ENCODE measurements at places on chromosomes 3 and 15.

- DNase-seq = no peak
These were observed 80.6 kb downstream of the OXSM start for GRCh38 chr3:25870452-25870851.

DNA sequence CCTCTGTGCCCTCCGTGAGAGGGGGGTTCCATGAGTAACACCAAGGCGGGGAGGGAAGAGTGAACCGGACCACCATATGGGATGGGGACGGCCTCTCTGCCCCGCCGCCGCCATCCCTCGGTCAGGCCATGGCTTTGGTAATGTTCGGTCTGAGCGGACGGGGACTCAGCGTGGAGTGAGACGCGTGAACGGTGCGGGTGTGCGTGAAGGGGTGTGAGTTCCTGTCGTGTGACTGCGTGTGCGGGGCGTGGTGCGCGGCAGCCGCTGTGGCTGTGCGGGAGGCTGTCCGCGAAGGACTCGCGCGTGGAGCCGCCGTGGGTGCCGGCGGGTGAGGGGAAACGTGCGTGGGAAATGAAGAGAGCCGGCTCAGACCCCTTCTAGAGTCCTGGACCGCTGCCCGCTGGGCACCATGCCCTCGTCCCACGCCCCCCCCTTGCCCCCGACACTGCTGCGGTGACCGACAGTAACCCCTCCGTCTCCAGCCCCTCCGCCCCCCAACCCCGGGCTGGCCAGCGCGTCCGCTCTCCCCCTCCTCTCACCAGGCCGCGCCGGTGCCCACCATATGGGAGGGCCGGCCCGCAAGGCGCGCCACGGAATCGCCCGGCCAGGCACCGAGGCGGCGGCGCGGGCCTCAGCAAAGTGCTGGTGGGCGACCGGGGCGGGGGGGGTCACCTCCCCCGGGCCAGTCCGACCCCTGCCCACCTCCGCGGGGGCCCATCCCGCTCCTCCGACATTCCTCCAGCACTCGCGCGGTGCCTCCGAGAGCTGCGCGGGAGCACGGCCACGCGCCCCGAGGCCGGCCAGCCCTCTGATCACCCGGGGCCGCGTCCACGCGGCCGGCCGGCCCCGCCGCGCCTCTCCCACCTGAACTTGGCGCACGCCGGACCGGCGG, 589 bp downstream of the KLF15 start:
- no peak for DNase-seq

DNA sequence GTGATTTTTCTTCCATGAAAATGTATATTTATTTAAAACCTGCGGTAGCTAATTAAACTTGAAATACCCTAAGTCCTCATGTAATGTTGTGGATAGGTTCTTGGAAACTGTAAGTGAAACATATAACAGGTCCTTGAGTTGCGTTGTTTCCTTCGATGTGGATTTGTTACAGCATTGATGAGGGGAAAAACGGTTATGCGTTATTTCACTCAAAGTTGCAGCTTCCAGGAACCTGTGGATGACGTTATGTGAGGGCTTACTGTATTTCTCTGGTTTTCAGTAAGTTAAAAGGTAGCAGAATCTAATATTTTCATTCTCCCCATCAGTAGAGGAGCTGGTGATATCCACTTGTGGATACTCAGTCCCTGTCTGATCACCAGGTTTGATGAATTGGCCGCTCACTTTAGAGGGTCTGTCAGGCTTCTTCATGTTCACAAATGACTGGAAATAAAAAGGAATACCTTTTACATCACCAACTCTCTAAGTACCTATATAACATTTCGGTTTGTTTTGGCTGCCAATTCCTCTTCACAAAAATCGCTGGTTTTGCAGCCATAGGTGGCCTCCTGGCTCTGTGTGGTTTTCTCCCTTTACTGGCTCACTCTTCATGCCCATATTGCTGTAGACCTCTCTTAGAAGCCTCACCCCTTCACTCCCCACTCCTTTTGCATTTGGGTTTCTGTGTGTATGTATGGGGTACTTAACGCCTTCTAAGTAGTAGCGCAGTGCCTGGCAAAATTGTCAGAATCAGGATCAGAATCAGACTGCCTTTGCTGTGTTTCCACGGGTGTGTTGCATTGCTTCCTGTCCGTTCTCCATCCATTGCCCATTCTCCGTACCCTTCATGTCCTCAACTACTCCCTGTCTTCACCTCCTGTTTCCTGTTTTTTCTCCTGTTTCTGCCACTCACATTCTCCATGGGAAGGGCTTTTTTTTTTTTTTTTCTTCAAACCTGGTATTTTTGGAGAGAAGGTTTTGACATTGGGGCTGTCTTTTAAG, 112.6 kb downstream of the FNDC3B start:
- DNase-seq = no peak

DNA sequence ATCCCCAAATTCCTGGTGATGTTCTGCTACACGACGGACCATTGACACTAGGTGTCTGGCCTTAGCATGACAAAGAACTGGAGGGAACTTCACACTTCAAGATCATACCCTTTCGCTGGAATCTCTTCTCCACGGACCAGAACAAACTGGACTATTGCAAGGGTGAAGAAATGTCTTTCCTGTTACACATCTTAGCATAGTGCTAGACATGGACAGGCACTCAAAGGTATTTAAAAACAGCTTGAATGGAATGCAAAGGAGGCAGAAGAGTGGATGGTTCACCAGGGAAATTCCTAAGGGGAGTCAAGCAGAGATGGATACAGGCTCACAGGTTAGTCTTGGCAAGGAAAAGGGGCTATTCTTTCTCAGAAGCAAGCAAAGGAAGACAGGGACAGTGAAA, 33.5 kb upstream of the PDZRN3 start:
- DNase-seq = no peak

GRCh38 chr3:18346097-18346496, 79.0 kb downstream of the SATB1 start:
- no peak for DNase-seq

DNA sequence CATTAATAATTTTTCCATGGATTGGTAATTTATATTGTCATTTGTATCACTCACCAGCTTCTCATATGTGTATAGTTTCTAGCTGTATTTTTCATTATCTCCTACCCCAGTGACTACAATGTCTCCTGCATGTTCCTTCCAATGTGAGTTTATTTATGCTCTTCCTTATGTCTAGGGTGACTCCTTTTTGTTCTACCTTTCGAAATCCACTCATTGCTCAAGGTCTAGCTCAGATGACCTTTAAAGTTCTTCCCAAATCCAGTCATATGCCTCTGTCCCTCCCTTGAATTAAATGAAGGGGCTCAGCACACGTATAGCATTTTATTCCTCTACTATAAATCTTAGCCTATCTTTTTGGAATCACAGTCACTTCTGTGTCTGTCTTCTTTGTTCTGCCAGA, 53.0 kb downstream of the TMEM45A start:
- DNase-seq = no peak

DNA sequence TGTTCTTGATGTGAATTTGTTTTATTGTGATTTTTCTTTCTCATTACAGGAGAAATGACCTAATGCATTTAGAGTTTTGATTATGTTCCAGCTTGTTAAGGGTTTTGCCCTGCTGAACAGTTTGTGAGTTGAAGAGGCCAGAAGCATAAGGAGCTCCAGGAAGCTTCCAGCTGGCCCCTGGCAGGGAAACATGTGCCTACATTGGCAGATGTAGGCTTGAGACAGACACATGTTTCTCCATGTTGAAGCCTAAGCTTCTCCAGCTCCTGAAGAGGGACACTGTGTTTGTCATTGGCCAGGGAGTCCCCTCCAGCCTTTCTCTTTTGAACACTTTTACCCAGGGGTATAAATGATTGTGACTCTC, 88.4 kb downstream of the ASB7 start:
- DNase-seq = no peak

GRCh38 chr3:170778240-170779217, 91.5 kb downstream of the RPL22L1 start:
- no peak for DNase-seq

GRCh38 chr3:177824190-177824786, 627.0 kb upstream of the TBL1XR1 start:
- DNase-seq = no peak

DNA sequence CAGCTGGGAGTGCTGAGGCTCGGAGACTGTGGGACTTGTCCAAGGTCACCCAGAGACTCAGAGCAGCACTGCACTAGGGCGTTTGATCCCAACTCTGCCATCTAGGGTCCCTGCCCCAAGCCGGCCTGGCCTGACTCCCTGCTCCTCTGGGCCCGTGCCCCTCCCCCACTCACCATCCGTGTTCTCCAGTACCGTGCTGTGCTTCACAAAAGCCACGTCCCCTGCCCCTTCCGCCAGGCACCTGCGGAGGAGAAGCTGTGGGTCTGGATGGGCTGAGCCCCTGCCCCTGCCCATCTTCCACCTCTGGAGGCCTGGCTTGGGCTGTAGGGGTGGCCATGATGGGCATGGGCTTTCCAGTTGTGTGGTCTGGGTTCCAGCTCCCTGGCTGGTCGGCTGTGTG, 8.4 kb downstream of the MELTF start:
- DNase-seq = no peak

- no peak for DNase-seq
These were observed 35.7 kb downstream of the ZDHHC23 start for GRCh38 chr3:113983544-113983943.

GRCh38 chr15:92000709-92001108, 147.2 kb downstream of the SLCO3A1 start:
- DNase-seq = no peak

DNA sequence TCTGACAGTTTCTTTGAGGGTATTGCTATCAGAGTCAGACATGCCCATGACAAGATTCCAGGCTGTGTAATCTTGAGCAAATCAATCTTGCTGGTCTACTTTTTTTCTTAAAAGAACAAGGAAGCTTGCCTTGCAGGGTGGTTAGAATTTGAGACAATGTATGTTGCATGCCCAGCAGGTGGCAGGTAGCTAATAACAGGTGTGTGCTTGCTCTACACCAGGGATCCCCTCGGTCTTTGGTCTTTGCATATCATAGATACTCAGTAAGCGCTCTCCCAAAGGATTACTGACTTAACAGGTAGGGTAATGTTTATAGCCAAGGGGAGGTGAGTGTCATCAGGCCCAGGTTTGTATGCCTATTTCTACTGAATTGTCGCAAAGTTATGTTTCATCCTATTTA, 37.3 kb downstream of the CACNA1D start:
- DNase-seq = no peak

DNA sequence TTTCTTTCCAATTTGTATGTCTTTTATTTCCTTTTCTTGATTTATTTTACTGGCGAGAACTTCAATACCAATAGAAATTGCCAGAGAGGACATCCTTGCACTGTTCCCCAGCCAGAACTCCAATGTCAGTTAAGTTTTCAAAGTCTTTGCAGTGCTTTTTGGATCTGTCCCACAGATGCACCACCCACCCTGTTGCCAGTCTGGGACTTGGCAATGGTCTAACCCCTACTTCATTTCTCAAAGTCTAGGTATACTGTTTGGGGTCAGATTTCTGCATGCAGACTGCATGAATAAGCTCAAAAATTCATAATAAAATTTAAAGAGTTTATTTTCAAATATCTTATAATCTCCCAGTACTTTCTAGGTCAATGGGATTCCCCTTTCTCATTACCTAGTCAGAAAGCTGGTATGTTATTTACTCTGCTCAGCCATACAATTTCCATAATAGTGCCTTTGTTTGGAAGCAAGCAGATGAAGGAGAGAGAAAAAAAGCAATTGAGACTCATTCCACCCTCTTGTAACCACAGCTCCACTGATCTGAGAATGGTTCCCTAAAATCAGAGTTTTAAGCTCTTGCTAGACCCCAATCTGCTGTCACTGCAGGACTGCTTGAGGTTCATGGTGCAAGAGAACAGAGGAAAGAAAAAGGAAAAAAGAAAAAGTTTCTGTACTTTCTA, 125.9 kb upstream of the PLXND1 start:
- no peak for DNase-seq

GRCh38 chr3:18217507-18218174, 207.5 kb downstream of the SATB1 start:
- DNase-seq = no peak

DNA sequence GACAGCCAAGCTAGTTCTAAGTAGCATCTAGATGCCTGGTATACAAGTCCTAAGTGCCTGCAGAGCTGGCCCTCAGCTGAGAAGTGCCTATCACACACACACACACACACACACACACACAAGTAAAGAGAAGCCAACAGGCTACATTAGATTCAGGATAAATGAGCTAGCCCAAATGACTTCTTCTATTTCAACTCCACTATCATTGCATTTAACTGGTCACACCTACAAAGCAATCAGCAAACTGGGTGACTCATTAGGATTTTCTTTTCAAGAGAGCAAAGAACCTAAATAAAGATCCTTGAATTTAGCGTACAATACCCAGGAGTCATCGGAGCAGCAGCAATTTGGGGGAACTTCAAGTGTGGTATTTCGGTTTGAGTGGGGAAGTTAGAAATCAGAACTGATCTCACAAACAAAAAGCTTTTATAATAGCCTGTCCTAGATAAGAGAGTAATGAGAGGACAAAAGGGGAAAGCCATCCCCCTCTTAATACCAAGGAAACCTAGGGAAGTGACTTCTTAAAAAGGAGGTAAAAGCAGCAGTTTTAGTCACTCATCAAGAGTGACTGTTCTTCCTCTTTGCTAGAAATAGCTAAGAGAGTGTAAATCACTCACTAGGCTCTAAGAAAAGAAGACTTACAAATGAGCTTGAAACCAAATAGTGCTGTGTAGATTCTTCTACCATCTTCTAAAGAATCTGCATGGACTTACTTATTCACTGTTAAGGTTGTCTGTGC, 112.7 kb downstream of the TNIK start:
- no peak for DNase-seq

- peak; percentile 2 for DNase-seq
These were observed 43.7 kb downstream of the LRRC49 start for GRCh38 chr15:70936326-70936725.

DNA sequence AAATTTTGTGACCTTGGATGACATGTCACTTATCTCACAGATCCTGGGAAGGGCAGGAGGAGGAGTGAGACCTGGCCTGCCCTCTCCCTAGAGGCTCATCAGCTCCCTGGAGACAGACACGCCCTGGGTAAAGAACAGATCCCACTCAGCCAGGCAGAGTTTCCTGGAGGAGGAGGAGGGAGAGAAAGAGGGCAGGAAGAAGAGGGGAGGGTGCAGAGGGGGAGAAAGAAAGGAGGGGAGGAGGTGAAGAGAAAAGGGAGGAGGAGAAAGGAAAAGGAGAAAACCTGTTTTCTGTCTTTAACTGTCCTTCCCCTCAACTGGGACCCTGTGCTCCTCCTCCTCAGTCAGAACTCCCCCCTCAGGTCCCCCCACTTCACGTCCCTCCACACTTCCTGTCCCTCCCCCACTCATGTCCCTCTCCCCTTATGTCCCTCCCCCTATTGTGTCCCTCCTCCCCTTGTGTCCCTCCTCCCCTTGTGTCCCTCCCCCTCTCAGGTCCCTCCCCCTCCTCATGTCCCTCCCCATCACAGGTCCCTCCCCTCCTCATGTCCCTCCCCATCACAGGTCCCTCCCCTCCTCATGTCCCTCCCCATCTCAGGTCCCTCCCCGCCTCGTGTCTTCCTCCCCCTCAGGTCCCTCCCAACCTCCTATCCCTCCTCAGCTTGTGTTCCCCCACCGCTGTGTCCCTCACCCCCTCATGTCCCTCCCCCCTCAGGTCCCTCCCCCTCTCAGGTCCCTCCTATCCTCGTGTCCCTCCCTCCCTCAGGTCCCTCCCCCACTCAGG, 52.3 kb upstream of the CGNL1 start:
- no peak for DNase-seq

DNA sequence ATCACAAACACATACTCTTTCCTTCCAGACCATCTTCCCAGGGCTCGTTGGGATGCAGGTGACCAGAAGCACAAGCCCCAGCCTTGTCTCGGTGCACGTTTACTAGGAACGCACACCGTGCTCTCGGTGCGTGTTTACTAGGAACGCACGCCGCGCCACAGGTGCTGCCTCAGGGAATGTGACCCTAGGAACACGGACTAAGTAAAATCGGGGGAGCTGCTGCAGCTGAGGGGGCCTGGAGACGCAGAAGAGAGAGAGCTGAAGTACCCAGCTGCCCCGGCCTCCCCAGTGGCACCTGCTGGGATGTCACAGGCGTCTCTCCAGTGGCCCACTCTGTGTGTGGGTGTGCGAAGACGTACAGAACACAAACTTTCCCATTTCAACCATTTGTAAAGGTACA, 91.0 kb upstream of the SNRPA1 start:
- DNase-seq = no peak
